ENCODE measurements at places on chromosomes 16 and 17.

GRCh38 chr16:87762071-87762571 lies 3.7 kb downstream of the KLHDC4 start:
- no peak for DNase-seq

- no peak for DNase-seq
These were observed 23.4 kb downstream of the ANKRD11 start for GRCh38 chr16:89466920-89467319.

DNA sequence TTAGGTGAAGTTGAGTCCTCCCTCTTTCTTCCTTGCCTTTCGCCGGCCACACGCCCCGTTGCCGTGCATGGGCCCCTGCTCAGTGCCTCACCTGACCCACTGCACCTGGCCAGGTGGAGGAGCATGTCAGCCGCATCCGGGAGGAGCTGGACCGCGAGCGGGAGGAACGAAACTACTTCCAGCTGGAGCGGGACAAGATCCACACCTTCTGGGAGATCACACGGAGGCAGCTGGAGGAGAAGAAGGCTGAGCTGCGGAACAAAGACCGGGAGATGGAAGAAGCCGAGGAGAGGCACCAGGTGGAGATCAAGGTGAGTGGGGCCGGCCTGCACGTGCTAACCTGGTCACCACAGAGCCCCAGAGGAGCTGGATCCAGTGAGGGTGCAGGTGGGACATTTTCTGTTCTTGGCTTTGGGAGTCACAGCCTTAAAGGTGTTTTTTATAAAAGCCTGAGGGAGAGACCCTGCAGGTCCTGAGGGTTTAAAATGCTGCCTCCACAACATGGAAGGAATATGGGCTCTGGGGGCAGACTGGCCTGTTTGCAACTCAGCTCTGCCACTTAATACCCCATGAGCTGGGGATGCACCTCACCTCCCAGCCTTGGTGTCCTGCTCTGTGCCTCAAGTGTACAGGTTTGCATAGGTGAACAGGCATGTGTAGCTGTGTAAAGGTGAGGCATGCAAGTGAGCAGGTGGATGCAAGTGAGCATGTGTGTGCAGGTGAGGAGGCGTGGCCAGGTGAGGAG lies 12.1 kb upstream of the DBNDD1 start:
- no peak for DNase-seq

DNA sequence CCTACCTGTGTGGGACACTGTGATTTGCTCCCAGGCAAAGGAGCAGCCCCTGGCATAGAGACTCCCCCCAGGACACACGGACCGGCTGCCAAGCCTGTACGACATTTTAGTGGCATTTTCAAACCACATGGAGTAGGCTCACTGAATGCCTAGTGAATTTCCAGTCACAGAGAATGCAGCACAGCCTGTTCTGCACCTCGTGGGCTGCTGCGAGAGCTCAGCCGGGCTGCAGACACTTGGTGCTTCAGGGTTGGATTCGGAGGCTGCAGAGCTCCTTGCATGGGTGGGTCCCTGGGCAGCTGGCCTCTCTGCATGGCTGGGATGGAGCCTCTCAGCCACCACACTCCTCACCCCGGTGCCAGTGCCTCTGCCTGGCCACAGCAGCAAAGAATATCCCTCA lies 51.2 kb upstream of the HNF1B start:
- DNase-seq: no peak

GRCh38 chr17:51855806-51856205 lies 302.7 kb downstream of the CA10 start:
- no peak for DNase-seq

DNA sequence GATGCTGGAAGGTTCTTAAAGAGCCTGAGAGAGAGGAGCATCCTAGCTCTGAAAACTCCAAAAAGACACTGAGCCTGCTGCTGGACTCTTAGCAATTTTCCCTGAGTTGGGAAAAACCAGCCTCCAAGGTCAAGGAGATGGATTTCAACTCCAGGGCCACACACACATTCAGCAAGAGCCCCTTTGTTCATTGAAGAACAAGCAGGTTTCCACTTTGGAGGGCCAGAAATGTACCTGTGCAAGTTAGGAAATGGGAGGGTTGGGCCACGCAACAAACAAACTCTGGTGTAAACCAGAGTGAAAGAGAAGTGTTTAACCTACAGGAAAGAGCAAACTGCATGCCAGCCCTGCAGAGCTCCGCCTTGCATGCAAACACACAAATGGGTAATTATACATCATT lies 264.8 kb upstream of the RPL38 start:
- no peak for DNase-seq

DNA sequence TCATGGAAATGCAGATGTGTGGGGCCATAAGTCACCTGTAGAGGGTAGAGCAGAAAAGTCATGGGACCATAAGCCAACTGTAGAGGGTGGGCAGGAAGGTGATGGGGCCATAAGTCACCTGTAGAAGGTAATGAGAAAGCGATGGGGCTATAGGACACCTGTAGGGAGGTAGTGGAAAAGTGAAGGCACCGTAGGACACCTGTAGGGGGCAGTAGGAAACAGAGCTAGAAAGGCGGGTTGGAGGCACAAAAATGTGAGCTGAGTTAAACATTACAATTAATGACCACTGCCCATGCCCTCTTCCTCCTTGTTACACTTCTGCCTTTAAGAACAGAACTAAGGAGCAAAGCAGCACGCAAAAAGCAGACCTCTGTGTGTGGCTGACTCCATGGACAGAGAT lies 150.1 kb downstream of the SHISA6 start:
- DNase-seq: no peak

GRCh38 chr17:50220811-50221210 lies 19.4 kb upstream of the COL1A1 start:
- no peak for DNase-seq

- no peak for DNase-seq
These were observed 1.9 kb upstream of the TRIM37 start for GRCh38 chr17:59108400-59109102.

DNA sequence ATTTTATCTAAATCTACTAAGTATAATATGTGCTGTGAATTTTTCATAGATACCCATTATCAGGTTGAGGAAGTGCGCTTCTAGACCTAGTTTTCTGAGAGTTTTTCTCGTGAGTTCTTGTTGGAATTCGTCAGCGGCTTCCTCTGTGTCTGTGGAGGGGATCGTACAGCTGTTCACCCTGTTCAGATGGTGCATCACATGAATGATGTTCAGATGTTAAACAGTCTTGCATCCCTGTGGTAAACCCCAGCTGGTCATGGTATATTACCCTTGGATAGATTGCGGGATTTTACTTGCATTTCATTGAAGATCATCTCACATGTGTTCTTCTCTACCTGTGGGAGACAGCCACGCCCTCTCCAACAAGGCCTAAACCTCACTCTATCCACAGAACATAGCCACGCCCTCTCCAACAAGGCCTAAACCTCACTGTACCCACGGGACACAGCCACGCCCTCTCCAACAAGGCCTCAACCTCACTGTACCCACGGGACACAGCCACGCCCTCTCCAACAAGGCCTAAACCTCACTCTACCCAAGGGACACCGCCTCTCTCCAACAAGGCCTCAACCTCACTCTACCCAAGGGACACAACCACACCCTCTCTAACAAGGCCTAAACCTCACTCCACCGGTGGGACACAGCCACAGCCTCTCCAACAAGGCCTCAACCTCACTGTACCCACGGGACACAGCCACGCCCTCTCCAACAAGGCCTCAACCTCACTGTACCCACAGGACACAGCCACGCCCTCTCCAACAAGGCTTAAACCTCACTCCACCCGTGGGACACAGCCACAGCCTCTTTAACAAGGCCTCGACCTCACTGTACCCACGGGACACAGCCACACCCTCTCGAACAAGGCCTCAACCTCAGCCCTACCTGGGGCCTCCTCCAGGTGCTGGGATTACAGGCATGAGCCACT lies 180.2 kb upstream of the CHMP6 start:
- no peak for DNase-seq

DNA sequence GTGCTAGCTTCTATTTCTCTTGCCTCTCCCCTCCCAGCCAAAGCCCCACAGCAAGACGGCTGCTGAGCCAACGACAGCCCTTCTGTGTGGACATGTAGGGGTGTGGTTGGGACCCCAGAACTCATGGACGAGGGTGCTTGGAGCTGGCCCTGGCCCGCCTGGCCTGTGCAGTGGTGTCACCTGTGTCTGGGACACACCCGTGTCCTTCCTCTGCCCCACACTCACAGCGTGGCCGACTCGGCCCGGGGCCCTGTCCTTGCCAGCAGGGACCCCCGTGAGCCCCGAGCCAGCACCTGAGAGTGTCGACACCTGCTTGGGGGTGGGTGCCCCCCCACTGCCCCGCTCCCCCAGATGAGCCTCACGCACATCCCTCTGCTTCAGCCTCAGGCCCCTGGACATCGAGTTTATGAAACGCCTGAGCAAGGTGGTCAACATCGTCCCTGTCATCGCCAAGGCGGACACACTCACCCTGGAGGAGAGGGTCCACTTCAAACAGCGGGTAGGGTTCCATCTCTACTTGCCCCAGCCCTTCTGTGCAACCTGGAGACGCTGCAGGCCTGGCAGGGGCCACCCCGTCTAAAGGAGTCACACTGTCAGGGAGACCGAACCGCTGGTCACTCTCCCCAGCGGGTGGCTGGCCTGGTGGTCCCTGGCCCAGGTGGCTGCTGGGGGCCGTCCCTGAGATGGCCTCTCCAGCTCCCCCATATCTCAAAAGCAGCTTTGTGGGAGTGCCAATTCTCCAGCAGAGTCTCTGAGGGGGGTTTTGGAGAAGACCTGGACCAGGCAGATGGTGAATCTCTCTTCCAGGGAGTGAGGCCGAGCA lies 349.8 kb downstream of the SEC14L1 start:
- no peak for DNase-seq

GRCh38 chr16:12901597-12902461 lies at the start of gene SHISA9:
Gene SHISA9 (plus strand): TSS chr16:12901598.
- DNase-seq: no peak

GRCh38 chr17:15236281-15237105 lies 28.6 kb downstream of the PMP22 start:
- DNase-seq: no peak

DNA sequence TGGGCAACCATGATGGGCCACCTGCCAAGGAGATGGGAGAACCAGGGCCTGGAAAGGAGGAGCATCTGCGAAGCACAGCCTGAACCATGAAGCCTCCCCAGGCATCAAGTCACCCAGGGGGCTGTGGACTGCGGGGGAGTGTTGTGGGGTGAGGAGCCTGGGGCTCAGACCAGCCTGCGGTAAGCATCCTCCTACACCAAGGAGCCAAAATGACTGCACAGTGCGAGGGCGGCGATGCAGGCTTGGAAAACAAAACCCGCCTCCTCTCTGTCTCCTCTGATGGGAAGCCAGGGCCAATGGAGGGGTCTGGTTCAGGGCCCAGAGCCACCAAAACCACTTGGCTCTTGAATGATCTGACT lies 18.1 kb upstream of the MAF start:
- no peak for DNase-seq

DNA sequence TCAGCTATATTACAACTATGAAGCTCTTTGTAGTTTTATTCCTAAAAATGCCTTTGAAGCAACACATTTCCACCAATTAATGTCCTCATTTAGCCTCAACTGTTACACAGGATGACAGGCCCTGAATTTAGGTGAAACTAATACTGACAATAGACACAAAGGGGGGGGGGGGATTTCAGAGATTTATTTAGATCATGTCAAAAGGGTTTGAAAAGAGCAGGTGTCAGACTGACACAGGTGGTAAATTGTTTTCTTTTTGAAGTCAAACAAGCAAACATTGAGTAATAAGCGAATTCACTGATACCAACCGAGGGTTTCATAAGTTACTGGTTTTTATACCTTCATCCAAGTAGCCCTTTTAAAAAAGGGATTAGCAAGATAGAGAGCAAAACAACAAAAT lies 40.8 kb downstream of the KANSL1 start:
- DNase-seq: no peak

- no peak for DNase-seq
These were observed 131.5 kb downstream of the SNX11 start for GRCh38 chr17:48238933-48239602.

DNA sequence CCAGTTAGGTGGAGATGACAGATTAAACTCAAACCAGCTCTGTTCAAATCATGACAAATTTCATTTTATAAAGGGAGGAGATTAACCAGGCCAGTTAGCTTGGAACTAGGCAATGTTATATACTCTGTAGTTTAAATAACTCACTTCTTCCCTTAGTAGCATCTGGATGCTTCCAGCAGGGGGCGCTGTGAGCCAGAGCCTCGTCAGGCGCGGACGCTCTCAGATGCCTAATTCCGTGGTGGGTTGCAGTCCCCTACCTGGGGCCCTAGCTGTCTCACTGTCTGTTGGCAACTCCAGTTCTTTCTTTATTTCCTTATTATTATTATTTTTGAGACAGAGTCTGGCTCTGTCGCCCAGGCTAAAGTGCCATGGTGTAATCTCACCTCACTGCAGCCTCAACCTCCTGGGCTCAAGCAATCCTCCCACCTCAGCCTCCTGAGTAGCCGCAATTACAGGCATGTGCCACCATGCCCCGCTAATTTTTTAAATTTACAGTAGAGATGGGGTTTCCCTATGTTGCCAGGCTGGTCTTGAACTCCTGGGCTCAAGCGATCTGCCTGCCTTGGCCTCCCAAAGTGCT lies 17.3 kb upstream of the WFDC1 start:
- DNase-seq: no peak

DNA sequence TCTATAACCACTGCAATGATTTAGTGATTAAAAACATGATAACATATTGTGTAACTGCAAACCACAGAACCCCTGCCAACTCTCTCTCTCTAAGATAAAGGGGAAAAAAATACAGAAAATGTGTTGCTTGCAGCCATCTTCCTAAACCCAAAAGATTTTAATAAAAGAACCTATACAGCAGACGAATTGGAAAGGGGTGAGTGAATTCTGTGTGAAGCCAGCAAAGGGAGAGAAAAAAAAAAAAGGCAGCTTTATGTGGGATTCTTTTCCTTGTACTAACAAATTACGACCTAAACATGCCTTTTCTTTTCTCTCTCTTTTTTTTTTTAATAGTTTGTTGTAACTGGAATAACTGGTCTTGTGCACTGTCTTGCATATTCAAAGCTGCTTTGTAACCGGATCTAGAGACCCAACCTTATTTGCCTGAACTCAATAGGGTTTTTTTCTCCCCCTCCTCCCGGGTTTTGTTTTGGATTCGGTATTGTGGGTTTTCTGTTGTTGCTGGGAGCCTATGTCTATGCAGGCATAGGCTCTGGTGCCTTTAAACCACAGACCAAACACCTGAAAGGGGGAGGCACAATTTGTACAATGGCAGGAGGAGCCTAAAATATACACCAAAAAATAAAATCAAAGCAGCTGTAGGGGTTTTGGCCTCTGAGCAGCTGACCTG lies 7.0 kb upstream of the ZFHX3 start:
- no peak for DNase-seq

GRCh38 chr16:52731219-52731875 lies 184.4 kb upstream of the TOX3 start:
- DNase-seq: no peak

GRCh38 chr16:83979441-83979840 lies 11.4 kb downstream of the NECAB2 start:
- no peak for DNase-seq

Measured in skin of body (tissue), 3 donors.